ENCODE measurements at places on chromosomes 2 and 18.

GRCh38 chr2:102235491-102235890 is 48.7 kb downstream of the IL1RL2 start:
- DNase-seq, result no peak

DNA sequence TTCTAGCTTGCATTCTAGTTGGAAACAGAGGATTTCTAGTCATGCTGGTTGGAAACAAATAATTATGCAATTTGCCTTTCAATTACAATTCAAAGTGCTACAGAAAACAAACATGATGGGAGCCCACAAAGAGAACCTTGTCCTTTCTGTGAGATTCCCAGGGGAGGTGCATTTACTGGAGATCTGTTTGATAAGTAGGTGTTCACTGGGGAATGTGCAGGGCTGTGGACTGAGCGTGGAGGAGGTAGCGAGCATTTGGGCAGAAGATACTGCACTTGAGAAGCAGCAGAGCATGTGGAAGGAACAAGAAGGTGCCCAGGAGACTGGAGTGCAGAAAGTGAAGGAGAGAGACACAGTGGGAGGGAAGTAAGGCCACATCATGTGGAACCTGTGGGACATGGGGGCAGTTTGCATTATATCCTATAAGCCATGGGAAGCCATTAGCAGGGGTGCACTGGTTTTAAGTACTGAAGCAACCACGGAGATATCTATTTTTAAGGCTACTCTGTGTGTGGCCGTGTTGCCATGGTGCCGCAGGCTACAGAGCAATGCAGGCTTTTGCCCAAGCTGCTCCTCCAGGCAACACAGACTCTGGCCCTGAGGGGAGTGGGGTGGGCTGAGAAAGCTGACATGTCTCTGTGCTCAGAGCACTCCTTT is 154.0 kb downstream of the ANTXR1 start:
- no peak for DNase-seq

DNA sequence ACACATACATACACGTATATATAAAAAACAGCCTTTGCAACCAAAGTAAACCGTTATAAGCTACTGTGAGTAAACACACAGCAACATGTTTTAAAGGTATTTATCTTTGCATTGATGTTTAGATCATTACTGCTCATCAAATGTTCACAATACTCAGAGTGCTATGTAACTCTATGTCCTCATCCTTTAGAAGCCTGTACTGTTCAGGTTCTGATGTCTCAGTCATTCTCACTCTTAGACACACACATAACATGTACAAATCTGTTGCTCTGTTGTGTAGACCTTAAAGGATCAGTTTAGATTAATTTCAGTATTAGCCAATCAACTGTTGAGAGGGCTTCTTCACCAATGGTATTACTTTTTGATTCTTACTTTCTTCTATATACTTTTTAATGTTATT is 139.7 kb upstream of the ITGB6 start:
- DNase-seq, result no peak

DNA sequence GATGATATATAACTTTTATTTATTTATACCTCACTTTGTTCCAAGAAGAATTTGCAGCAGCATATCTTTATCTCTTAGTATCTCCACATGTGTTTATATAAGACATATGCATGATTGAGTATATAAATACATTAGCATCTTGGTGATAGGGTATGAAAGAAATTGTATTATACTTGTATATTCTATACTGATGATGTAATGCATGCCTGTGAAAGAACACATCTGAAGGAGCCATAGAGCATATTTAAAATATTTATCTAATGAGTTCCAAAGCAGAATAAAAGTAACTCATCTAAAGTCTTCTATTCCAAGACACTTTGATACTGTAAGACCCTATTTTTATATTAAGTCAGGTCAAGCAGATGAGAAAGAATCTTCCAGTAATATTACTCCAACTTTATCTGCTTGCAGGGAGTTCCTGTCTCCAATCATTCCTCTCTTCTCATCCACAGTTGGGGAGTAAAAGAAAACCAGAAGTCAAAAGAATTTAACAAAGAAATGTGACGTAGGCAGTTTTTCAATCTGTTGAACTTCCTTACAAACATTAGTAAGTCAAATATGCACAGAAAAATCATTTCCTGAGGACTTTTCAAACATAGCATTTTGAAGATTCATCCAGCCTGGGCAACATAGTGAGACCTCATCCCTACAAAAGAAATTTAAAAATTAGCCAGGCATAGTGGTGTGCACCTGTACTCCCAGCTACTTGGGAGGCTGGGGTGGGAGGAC is 76.7 kb downstream of the DTNB start:
- no peak for DNase-seq

GRCh38 chr18:21109936-21110712 is 1.5 kb downstream of the ROCK1 start:
- DNase-seq, result no peak

- DNase-seq, result peak; percentile 85
Measured at GRCh38 chr2:189951791-189952535, 110.6 kb downstream of the MSTN start.

DNA sequence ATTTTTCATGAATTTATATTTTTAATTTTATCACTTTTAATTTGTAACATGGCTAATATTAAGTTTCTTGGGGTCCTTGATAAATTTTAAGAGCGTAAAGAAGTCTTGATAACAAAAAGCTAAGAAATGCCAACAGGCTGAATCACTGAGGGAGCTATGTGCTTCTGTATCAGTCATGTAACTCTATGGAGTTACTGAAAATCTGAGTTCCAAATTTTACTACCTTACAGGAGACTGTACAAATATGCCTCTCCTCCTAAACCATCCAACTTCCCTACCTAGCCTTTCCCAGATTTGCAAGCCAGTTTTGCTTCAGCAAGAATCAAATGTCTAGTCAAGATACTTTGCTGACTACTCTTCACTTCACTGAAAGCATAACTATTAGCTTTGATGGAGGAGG is 35.7 kb downstream of the FEZ2 start:
- DNase-seq, result no peak

- no peak for DNase-seq
Measured at GRCh38 chr18:80104364-80104779, 4.7 kb upstream of the ADNP2 start.

- DNase-seq, result no peak
Measured at GRCh38 chr18:574149-574860, 5.9 kb upstream of the CETN1 start.

DNA sequence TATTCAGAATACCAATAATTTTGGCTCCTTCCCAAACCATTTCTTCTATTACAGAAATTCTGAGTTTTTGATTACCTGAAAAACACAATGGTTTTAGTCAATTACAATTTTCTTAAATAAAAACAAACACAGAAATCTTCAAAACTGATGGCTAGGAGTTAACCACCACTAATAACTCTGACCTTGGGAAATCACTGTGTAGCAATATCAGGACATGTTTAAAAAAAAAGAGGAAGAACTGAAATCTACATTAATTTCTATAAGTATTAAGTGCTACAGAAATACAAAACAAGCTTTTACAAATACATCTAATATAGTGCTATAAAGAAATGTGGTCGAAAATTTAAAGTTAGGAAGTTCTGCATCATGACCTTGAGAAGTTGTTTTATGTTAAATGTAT is 14.9 kb downstream of the L3MBTL4 start:
- no peak for DNase-seq

- DNase-seq, result no peak
Measured at GRCh38 chr2:47811668-47812067, 28.7 kb downstream of the MSH6 start.

DNA sequence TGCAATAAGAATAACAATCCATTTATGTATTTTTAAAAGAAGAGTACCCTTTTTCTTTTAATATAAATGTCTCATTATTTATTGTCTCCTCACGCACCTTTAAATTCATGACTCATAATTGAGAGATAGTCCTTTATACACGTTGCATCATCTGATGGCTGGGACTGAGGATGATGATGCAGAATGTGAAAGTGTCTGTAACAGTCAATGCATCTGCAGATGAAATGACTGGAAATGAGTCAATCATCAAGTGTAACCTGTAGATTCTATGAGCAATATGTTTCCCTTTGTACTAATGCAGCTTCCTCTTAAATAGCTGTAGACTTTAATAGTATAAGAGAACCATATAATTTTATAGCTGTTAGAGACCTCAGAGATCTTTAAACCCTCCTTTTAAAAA is 26.1 kb upstream of the SYT4 start:
- DNase-seq, result no peak
